IMR-90 (cell line): ENCODE measurements at places on chromosomes 2 and 18.

GRCh38 chr2:38591152-38591551, 11.6 kb downstream of the HNRNPLL start:
- no peak overlapping the region for H3K4me3 ChIP-seq
- DNase-seq: peak; percentile 17
- H3K27ac ChIP-seq: no peak overlapping the region

GRCh38 chr2:234373060-234373459, 123.8 kb downstream of the ARL4C start:
- H3K27me3 ChIP-seq: no peaks in the 10 kb centered on the region
- no peak overlapping the region for H3K4me3 ChIP-seq
- no peak for DNase-seq
- no peak overlapping the region for H3K27ac ChIP-seq
- H3K4me1 ChIP-seq: peaks cover 3% of the 10 kb centered on the region; the same call in 1 of the 2 replicates

DNA sequence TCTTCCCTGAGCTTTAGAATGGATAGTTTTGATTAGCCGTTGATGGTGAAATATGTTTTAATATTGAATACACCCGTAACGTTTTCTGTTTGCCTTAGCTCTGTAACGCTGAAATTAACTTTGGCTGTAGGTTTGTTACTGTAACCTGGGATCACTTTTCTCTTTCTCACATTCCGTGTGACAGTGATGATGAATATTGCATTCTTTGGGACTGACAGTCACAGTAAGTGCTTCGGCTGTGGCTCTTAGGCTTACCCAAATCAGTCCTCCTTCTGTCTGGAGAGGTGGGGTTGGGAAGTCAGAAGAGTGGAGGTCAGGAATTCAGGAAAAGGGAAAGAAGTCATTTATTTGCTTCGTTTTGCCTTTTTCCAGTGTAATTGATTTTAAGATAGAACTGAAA, 18.0 kb downstream of the RMC1 start:
- H3K27ac ChIP-seq: no peak overlapping the region
- H3K4me1 ChIP-seq: peaks cover 8% of the 10 kb centered on the region
- H3K27me3 ChIP-seq: no peaks in the 10 kb centered on the region
- no peak for DNase-seq
- H3K36me3 ChIP-seq: peaks cover 51% of the 10 kb centered on the region

DNA sequence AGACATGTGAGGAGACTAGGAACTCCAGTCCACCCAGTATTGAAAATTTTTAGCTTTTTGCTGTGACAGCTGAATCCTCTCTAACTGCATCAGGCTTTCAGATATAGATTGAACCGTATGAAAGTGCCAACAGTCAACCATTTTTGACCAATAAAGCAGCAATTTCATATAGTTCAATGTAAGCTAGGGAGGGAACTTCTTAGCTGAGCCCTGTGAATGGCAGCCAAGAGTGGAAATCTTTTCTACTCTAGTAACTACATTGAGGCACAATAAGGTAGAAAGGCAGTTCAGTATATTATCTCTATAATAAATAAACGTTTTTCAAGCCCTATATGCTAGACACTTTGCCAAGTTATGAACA, 96.3 kb upstream of the TANK start:
- H3K4me1 ChIP-seq: peaks cover 6% of the 10 kb centered on the region
- no peak for DNase-seq
- no peak overlapping the region for H3K4me3 ChIP-seq
- H3K36me3 ChIP-seq: no peaks in the 10 kb centered on the region
- H3K27me3 ChIP-seq: no peaks in the 10 kb centered on the region; the same call in 1 of the 2 replicates

DNA sequence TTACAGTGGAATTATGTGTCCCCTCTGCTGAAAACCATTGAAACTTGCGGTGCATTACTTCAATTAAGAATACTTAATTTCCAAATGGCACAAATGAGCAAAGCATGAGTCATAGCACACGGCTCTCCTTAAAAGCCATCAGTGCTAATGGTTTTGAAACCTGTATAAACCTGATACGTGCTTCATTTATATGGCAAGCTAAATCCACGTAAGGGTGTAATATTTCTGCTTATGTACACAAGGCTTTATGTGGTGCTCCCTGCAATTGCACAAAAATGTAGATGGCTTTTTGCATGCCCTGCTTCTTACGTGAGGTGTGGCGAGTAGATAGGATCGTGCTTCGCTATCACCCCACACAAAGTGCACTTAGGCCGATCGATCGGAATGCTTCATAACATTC, 840.9 kb downstream of the GALR1 start:
- H3K36me3 ChIP-seq: no peaks in the 10 kb centered on the region
- no peaks in the 10 kb centered on the region for H3K27me3 ChIP-seq
- no peak for DNase-seq
- no peak overlapping the region for H3K4me3 ChIP-seq
- no peaks in the 10 kb centered on the region for H3K4me1 ChIP-seq

DNA sequence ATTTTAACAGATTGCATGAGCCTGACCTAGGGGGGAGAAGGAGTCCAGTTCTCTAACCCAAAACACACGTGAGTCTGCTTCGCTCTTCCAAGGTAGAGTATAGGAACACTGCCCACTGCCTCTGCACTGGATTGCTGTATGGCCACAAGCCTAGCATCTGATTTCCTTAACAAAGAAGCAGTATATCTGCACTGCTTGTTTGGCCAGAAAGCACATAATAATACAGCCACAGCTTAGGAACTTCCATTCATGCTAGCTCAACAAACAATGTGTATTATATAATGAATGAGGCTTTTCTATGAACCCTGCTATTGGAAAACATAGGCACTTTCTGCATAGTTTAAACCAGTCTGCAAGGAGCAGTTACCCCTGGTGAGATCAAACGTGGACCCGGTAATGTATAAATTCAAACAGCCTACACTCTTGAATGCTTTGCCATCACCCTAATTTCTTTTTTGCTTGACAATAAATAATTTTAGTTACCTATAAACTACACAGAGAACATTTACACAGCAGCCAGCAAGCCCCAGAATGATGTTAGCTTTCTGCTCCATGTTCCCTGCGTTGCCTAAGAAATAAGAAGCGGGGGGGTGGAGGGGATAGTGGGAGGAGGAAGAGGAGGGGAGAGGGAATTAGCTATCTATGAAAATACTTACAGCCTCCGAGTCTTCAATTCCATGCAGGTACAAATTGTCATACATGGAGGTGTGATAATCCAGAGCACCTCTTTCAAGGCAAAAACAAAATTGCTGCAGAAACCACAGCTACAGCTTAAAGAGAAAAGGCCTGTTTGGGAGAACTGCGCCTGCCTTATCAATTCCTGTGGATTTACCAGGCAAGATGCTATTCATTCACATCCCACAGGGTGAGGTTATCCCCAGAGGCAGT, 125.6 kb downstream of the CACNB4 start:
- no peaks in the 10 kb centered on the region for H3K36me3 ChIP-seq
- no peaks in the 10 kb centered on the region; the same call in none of the 2 replicates for H3K27me3 ChIP-seq
- H3K4me1 ChIP-seq: no peaks in the 10 kb centered on the region
- H3K27ac ChIP-seq: no peak overlapping the region
- DNase-seq: no peak

GRCh38 chr2:37893327-37893726, 31.8 kb upstream of the RMDN2 start:
- H3K4me3 ChIP-seq: no peak overlapping the region
- H3K27me3 ChIP-seq: 0 out of 2 replicates have a peak, but pooled peaks cover 2% of the 10 kb centered on the region

GRCh38 chr2:209771474-209772289, at the start of gene UNC80:
TSS of gene UNC80 (plus strand) at chr2:209771832. CDS start at chr2:209772073, 241 bp downstream.
- DNase-seq: peak; percentile 36
- no peaks in the 10 kb centered on the region for H3K4me1 ChIP-seq
- H3K27ac ChIP-seq: no peak within 1 kb of the TSS
- H3K36me3 ChIP-seq: no peaks in the 10 kb centered on the region
- H3K4me3 ChIP-seq: no peak within 1 kb of the TSS

DNA sequence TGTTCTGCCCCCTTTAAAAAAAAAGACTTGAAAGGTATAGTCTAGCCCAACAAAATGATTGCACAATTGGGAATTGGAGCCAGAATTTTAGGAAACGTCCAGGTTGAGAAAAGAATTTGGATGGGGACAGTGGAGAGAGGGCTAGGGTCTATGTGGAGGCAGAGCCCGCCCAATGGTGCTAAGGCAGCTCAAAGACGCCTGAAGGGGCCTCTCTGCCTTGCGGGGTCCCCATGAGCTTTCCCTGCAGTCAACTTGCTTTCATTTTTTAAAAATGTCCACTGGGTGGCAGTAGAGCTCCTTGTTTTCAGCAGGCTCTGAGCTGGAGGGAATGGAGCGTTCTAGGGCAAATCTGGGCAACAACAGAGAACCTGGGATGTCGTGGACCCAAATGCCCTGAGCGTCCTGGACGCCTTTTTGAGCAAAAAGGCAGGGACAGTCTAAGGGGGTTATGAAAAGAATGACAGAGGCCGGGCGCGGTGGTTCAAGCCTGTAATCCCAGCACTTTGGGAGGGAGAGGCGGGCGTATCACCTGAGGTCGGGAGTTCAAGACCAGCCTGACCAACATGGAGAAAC, 40.2 kb upstream of the ITM2C start:
- H3K27me3 ChIP-seq: peaks cover 20% of the 10 kb centered on the region
- H3K27ac ChIP-seq: no peak overlapping the region
- H3K4me1 ChIP-seq: no peaks in the 10 kb centered on the region
- peaks cover 3% of the 10 kb centered on the region for H3K36me3 ChIP-seq
- H3K4me3 ChIP-seq: peak overlapping the region; percentile 46

DNA sequence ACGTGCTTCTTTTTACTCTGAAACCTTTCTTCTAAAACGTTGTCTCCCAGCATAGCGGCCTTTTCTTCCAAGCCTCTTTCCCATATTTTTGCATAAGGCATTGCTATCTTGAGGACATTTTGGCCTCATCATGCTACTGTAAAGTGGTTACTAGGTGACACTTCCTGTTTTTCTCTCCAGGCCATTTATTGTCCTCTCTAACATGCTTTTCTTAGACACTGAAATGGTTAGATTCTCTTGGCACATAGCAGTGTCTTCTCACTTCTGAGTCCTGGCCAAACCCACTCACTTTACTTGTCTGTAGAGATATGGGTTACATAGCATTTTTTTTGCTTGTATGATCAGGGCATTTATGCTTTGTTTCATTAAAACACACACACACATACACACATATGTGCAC, 50.1 kb upstream of the KCNH7 start:
- H3K36me3 ChIP-seq: no peaks in the 10 kb centered on the region
- no peaks in the 10 kb centered on the region for H3K27me3 ChIP-seq
- H3K27ac ChIP-seq: no peak overlapping the region
- no peak overlapping the region for H3K4me3 ChIP-seq
- H3K4me1 ChIP-seq: no peaks in the 10 kb centered on the region

DNA sequence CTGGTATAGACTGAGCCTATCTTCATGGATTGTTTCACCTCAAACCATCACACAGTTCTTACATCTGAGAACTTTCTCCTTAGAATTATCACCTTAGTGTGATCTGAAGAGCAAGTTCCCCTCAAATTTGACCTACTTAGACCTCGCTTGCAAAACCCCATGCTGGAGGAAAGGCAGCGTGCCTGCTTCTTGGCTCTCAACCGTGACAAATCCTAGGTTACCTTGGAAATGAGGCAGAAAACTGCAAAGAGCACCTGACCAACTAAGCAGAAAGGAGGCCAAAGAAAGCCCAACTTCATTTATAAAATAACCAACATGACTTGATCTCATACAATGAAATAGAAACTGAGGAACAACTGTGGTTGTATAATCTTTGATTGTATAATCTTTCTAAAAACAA, 146.4 kb downstream of the RAB3GAP1 start:
- no peaks in the 10 kb centered on the region for H3K27me3 ChIP-seq
- H3K36me3 ChIP-seq: no peaks in the 10 kb centered on the region
- DNase-seq: no peak
- H3K27ac ChIP-seq: no peak overlapping the region
- no peak overlapping the region for H3K4me3 ChIP-seq

DNA sequence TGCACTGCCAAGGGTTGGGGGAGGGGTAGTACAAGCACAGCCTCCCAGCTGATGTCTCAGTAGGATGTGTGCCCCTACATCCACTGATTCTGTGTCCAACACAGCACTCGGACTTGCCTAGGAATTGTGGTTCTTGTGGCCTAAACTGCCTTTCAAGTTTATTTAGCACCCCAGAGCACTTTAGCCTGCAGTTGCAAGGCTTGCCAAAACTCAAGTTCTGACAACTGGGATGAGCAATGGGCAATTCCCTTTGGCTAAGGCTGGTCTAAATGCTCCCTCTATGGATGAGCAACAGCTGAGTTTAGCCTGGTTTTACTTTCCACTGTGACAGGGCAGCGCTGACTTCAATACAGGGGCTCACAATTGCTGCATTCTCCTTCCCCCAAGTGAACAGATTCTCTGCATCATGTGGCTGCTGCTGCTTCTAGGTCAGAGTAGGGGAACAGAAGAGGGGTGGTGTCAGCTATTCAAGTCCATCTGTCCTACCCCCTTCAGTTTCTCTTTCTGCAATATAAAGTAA, 471.5 kb downstream of the PIK3C3 start:
- no peaks in the 10 kb centered on the region for H3K4me1 ChIP-seq
- H3K27ac ChIP-seq: no peak overlapping the region
- no peak for DNase-seq
- H3K27me3 ChIP-seq: no peaks in the 10 kb centered on the region

DNA sequence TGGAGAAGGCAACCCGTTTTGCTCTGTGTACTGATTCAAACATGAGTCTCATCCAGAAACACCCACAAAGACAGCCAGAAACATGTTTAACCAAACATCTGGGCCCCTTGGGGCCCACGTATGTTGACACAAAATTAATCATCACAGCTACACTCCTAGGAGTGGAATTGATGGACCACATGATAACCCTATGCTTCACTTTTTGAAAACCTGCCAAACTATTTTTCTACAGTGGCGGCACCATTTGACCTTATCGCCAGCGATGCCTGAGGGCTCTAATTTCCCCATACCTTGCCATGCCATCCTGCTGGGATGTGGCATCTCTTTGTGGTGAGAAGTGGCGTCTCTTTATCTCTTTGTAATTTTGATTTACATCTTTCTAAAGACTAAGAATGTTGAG, 38.5 kb downstream of the PSMG2 start:
- no peak overlapping the region for H3K4me3 ChIP-seq
- no peaks in the 10 kb centered on the region for H3K36me3 ChIP-seq
- no peak overlapping the region for H3K27ac ChIP-seq

DNA sequence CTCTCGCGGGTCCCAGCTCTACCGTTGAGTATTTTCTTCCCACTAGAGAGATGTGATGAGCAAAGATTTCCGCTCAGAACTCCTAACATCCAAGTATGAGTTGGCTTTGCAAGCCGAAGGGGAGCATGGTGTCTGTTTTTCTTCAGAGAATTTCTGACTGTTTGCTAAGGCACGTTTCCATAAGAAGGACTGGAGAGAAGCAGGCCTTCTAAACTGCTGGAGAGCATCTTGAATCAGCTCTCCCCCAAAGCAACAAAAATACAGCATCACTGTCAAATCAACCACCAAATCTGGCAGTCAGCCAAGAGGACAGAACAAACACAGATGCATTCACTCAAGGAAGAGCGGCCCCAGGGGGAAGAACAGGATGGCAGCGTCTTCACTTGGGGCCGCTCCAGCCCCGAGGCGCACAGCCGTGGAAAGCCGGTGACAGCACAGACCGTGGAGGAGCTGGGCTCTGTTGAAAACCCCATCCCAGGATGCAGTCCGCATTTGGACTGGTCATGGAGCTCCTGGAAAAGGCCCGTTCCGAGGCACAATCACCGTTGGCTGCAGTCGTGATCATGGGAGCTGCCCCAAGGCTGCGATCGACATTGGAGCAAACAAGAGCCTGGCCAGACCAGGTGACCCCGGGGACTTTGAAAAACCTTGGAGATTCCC, 101.4 kb downstream of the NFATC1 start:
- no peaks in the 10 kb centered on the region for H3K36me3 ChIP-seq
- no peak overlapping the region for H3K4me3 ChIP-seq
- no peak overlapping the region for H3K27ac ChIP-seq
- H3K27me3 ChIP-seq: no peaks in the 10 kb centered on the region; the same call in 1 of the 2 replicates
- no peaks in the 10 kb centered on the region; the same call in 1 of the 2 replicates for H3K4me1 ChIP-seq
- peak; percentile 57 for DNase-seq

- peaks cover 6% of the 10 kb centered on the region; the same call in 1 of the 2 replicates for H3K36me3 ChIP-seq
- peaks cover 38% of the 10 kb centered on the region for H3K4me1 ChIP-seq
- no peak overlapping the region for H3K27ac ChIP-seq
- no peaks in the 10 kb centered on the region for H3K27me3 ChIP-seq
- no peak for DNase-seq
Measured at GRCh38 chr18:48829443-48830149, 121.2 kb downstream of the SMAD7 start.
